ENCODE measurements at places on chromosomes 6 and 20. TPM values are rescaled to one million over a fixed set of nuclear protein-coding genes. Genes with fewer than 3 reads are reported as not detected.

GPX5 gene
- polyA plus RNA-seq: not detected

ECT2L gene
- not detected for polyA plus RNA-seq

ZNF831 gene
- polyA plus RNA-seq: not detected

SCAF8 gene
- polyA plus RNA-seq: 18.4 TPM

OVOL2 gene
- polyA plus RNA-seq: not detected

PRR3 gene
- polyA plus RNA-seq: 16.0 TPM

OXT gene
- not detected for polyA plus RNA-seq

NAA20 gene
- polyA plus RNA-seq: 34.5 TPM

KCNQ2 gene
- not detected for polyA plus RNA-seq

PNLDC1 gene
- not detected for polyA plus RNA-seq

EFCAB8 gene
- polyA plus RNA-seq: not detected

VSTM2L gene
- polyA plus RNA-seq: 1.2 TPM

TTPAL gene
- polyA plus RNA-seq: 9.4 TPM

CCN5 gene
- 2.0 TPM for polyA plus RNA-seq

SLC35F1 gene
- 0.02 TPM for polyA plus RNA-seq

SH3BGRL2 gene
- 0.66 TPM for polyA plus RNA-seq

LRRC73 gene
- polyA plus RNA-seq: 0.15 TPM

CAP2 gene
- 84.4 TPM for polyA plus RNA-seq

TSHZ2 gene
- polyA plus RNA-seq: not detected

OPN5 gene
- polyA plus RNA-seq: not detected

FAM83D gene
- polyA plus RNA-seq: 40.1 TPM

CCN6 gene
- polyA plus RNA-seq: 0.07 TPM

MMP24 gene
- 2.3 TPM for polyA plus RNA-seq

KHDC1L gene
- polyA plus RNA-seq: not detected

FUT9 gene
- not detected for polyA plus RNA-seq

UBD gene
- not detected for polyA plus RNA-seq

PRPH2 gene
- 2.3 TPM for polyA plus RNA-seq

SEL1L2 gene
- polyA plus RNA-seq: 0.86 TPM

CLIC1 gene
- polyA plus RNA-seq: 866 TPM

EYS gene
- polyA plus RNA-seq: 0.04 TPM

GUCA1A gene
- 0.20 TPM for polyA plus RNA-seq

MACROD2 gene
- polyA plus RNA-seq: 1.3 TPM

ZNF184 gene
- 1.8 TPM for polyA plus RNA-seq

RIPPLY2 gene
- not detected for polyA plus RNA-seq

CLPSL1 gene
- not detected for polyA plus RNA-seq

SEMG1 gene
- polyA plus RNA-seq: not detected

LSM2 gene
- 40.3 TPM for polyA plus RNA-seq

RRAGD gene
- not detected for polyA plus RNA-seq

TP53TG5 gene
- polyA plus RNA-seq: not detected

BPIFB1 gene
- not detected for polyA plus RNA-seq

HRH3 gene
- polyA plus RNA-seq: not detected

TBX18 gene
- polyA plus RNA-seq: 28.6 TPM

LAMA5 gene
- 0.82 TPM for polyA plus RNA-seq

Data from BJ (cell line).